SK-N-SH treated with all-trans-retinoic acid at 6 μM for 48 hours (cell line): ENCODE measurements at places on chromosomes 12 and 14.

- no peak; the same call in 2 of the 3 replicates for ATAC-seq
Measured at GRCh38 chr12:28611115-28611435, 420.8 kb downstream of the CCDC91 start.

GRCh38 chr14:58354808-58355207 lies 40.9 kb upstream of the TOMM20L start:
- no peak for ATAC-seq

GRCh38 chr12:57223191-57224165 lies 6.0 kb upstream of the SHMT2 start:
- no peak for ATAC-seq

- no peak for ATAC-seq
Measured at GRCh38 chr12:15474766-15475165, 152.5 kb downstream of the PTPRO start.

- ATAC-seq: no peak
Measured at GRCh38 chr12:105400227-105400626, 69.7 kb downstream of the C12orf75 start.

DNA sequence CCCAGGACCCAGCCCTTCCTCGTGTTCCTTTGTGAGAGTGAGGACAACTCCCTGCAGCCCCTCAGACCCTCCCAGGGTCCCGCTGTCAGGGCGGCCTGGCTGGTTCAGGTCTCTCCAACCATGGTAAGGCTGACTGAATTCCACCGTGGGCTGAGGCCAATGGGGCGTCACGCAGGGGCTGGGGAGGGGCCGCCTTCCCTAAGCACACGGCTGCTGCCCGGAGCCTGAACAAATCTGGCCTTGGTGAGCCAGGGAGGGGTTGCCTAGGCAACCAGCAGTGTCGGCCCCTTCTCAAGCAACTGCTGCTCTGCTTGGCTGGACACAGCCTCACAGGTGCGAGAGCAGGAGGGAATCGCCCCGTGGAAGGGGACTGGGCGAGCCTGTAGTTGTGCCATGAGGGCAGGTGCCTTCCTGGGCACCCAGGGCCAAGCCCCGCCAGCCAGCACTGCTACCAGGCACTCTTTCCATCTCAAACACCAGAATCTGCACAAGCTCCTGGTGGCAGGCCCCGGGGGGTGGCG lies 37.0 kb upstream of the GALNT9 start:
- ATAC-seq: no peak; the same call in 2 of the 3 replicates

DNA sequence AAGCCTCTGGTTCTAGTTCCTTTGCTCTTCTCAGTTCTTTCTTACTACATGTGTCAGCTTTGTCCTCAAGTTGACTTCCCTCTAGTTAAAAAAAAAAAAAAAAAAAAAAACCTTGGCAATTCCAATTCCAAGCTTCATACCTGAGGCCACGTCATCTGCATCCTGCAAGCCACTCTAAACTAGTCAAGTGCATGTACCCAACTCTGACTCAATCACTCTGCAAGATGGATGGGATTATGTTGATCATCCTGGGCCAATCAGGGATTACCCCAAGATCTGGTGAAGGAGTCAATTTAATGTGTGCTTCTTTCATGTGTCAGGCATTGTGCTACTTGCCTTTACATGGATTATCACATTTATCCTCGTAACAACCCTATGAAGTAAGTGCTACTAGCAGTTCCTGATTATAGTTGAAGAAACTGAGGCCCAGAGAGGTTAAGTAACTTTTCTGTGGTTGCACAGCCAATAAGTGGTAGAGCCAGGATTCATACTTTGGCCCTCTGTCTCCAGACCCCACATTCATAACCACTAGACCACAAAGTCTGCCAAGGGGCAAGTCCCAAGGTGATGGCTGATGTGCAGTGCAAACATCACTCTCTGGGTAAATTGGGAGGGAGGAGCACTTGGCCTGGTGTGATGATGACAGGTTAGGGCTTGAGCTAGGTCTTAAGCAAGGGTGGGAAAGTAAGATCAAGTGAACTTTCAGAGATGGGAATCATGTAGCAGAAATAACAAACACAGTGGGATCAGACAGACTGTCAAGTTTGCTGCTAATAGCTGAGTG lies 17.3 kb upstream of the CCND2 start:
- ATAC-seq: no peak

DNA sequence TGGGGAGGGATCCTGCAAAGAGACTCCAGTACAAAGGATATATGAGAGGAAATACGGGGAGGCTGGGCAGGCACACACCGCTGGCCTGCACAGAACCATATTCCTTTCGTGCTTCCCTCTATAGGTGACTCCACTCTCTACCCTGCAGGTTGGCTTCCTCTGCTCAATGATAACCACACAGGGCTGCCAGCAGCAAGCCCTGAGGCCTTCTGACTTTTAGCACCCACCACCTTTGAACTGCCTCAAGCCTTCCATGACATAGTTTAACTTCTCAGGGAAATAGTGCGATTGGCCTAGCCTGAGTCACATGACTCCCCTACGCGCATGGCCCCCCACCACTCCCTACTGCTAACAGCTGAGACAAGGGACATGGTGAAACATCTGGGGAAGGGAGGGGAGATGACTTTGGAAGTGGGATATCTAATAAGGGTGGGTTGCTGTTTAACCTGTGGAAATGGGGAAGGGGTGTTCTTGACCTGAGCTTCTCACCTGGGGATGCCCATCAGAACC lies 3.0 kb upstream of the FOXN3 start:
- ATAC-seq: no peak

- no peak for ATAC-seq
Measured at GRCh38 chr12:1607940-1608712, 13.7 kb upstream of the FBXL14 start.

DNA sequence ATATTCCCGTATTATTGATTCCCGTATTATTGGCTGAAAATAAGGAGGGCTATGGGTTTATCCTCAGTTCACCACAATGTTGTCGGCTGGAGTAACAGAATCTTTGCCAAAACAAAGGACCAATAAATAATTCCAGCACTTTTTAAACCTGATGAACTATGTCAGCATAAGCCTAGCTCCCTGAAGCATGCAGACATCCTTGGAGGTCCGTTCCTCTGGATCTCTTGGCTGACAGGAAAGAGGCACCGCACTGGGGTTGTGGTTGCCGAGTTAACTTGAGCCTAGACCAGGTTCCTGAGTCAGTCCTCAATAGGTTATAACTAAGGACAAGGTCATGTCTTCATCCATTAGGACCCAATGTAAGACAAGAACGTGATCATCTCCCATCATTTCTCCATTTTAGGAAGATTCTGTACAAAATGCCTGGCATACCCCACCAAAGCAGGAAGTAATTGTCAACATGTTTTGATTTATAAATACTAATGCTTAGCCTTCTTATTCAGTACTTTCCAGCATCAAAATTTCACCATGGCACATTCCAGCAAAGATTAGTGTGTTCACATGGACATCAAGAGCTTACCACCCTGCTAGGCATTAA lies 36.6 kb downstream of the NID2 start:
- ATAC-seq: peak; percentile 71

- 0 out of 3 replicates have a peak, but pooled peaks have one; percentile 1 for ATAC-seq
Measured at GRCh38 chr12:6376870-6377666, 1.7 kb upstream of the SCNN1A start.

- ATAC-seq: no peak
Measured at GRCh38 chr14:24875991-24876878, 173.7 kb downstream of the STXBP6 start.

- ATAC-seq: no peak
Measured at GRCh38 chr12:54588110-54588889, at the start of gene PPP1R1A. TSS of gene PPP1R1A (minus strand) at chr12:54588659. CDS start at chr12:54588488, 171 bp downstream.

DNA sequence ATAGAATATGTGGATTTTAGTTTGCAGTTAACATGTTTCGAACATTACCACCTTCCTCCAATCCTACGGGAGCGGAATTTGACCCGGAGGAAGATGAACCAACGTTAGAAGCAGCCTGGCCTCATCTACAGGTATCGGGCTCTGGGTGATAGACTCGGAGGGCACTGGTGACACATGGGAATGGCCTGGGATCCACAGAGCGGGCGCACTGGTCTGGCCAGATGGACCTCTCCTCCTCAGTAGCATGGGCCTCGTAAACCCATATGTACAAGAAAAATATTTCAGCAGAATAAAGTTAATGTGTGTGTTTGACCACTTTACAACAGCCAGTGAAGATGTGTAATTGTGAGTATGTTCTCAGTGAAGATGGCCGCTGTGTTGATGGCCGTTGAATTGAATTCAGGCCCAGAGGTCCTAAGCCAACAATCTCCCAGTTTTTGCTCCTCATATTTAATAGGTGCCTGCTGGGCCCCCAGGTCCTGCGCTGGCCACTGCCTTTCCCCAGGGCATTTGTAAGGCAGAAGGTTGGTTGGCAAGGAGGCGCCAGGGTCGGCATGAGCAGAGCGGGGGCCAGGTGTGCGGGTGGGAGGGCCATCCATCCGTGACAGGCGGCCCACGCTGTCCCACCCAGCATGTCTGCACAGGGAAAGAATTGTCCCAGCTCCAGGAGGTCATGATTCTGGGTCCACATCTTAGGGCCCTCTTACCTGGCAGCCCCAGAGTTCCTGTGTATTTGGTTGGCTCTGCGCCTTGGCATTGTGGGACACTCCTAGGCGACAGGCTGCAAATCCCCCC lies 82.0 kb upstream of the DYNC1H1 start:
- no peak for ATAC-seq

DNA sequence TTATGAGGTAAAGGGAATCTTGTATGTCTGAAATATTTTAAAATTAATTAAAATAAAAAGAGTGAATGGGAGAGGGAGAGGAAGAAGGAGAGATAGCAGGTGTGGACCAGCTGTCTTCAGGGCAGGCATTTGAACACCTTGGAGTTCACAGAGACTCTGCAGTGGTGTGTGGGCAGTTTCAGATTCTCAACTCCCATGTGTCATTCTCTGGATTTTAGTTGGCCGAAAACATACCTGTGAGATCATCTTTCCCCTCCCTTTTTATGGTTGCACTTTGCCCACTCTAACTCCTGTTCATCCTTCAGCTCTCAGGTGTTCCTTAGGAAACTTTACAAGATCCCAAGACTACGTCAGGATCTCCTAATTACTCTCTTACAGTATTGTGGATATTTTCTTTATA lies 108.1 kb downstream of the ERC1 start:
- ATAC-seq: no peak

DNA sequence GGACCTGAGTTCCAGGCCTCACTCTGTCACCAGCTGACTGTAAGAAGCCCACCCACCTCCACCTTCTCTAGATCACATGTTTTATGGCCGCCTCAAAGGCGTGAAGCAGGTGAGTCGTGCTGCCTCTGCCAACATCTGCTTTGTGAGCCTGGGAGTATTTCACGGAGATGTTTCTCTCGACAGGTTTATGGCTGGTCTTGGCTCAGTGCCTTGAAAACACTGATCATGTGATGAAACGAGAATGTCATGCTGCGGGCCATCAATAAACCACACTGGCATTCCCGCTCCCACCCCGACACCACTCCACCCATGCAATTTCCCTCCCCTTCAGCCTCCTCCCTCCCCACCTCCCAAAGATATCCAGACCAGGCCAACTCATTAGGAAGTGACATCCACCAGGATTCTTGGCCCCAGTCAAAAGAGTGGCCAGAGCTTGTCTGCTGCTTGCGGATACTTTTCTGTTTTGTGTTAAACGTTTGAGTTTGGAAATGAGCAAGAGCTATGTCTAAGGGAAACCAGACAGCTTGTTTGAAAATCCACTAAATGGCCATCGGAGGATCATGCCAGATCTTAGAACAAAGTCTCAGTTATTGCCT lies 53.8 kb upstream of the NTF3 start:
- no peak for ATAC-seq

GRCh38 chr14:69690042-69690441 lies 76.9 kb upstream of the SRSF5 start:
- ATAC-seq: no peak

DNA sequence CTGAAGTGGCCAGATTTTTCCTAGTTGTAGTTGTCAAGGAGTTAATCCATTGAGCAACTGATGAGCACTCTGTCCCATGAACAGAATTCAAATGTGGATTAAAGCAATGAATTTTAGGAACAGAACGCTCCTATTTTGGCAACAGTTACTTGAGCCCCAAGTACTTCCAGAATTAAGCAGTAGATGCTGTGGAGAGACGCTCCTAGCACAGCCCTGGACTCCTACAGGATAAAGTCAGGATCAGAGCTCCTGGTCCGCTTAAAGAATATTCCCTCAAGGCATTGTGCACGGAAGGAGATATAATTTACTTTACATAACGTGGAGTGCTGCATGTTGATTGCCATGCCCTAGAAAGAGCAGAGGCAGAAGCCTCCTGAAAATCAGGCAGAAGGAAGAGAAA lies 53.4 kb downstream of the FLRT2 start:
- no peak for ATAC-seq

GRCh38 chr12:112518365-112518735 lies 99.6 kb downstream of the PTPN11 start:
- ATAC-seq: no peak

DNA sequence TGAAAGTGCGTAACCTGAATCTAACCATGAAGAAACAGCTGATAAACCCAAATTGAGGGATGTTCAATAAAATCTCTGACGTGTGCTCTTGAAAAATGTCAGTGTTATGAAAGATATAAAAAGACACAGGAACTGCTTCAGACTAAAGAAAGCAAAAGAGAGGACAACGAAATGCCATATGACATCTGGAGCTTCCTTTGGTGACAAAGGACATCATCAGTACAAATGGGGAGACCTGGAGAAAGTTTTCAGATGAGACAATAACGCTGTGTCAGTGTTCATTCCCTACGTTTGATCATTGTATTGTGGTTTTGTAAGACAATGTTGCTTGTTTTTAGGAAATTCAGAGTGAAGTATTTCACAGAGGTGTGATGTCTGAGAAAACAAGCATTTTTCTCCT lies 125.9 kb upstream of the MAP1LC3B2 start:
- ATAC-seq: no peak

DNA sequence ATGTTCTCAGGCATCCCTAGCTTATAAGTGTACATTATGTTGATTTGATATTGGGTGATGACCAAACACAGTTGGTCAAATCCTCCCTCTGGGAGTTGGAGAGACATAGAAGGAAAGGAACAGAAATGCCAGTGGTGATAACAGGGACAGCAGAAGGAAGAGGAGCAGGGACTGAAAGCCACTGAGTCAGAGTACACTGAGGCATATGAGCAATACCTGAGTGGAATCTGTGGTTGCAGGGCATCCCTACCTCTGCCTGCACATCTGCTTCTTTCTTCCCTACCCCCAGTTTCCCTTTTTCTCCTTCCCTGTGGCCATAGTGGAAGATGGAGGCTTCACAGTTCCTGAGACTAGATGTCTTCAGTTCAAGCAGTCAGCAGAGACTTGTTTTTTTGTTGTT lies 44.9 kb downstream of the BICD1 start:
- no peak for ATAC-seq

GRCh38 chr12:2288875-2289274 lies 236.1 kb downstream of the CACNA1C start:
- ATAC-seq: peak; percentile 12; the same call in 1 of the 3 replicates

GRCh38 chr14:89245802-89246201 lies 171.2 kb downstream of the FOXN3 start:
- ATAC-seq: no peak

- ATAC-seq: no peak
Measured at GRCh38 chr14:101025131-101025530, 121.6 kb upstream of the RTL1 start.

DNA sequence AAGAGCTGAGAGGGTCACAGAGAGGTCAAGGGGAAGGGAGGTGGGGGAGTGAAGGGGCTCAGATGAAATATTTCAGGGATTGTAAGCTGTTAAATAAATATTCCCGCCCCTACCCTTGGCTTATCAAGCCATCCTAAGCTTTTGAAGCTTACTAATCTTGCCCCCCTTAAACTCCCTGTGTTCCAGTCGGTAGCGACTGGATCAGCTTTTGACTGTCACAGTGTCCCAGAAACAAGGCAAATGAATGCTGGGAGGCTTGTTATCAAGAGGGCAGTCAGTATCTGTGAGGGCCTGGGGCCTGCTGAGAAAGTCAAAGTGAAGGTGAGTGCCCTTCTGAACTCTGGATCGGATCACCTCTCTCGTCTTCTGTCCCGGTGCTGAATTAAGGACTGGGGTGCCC lies 128.1 kb downstream of the DACT1 start:
- ATAC-seq: no peak
